ENCODE measurements at places on chromosomes 7 and 10. TPM values are rescaled to one million over a fixed set of nuclear protein-coding genes. Genes with fewer than 3 reads are reported as not detected.
A peak's percentile ranks its signal among the peaks of the same experiment; 100 is the strongest.

Gene PPP1R3C
- 1.5 TPM for total RNA-seq

Gene BTAF1
- total RNA-seq, result 19.0 TPM

Gene STEAP1
- total RNA-seq, result 6.5 TPM

Gene SEMA3A
- total RNA-seq, result 6.3 TPM

DNA sequence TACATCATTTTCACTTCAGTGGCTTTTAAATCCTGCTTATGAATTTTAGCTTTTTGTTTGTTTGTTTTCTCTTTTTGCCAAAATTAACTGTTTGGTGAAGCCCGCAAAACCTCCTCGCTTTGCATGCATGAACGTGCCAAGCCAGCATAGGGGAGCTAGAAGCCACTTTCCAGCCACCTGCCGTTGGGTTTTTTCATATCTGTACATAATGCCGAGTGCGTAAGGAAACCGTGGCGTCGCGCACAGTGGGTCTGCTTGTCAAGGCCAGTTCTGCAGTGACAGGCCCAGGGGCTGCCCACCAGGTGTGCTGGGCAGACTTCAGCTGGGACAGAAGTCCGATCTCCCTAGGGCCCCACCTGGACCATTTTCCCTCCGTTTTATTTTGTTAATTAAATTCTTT lies 41.1 kb downstream of the WIPI2 start:
- no peak overlapping the region for H3K27ac ChIP-seq
- H3K36me3 ChIP-seq, result no peaks in the 10 kb centered on the region
- H3K4me3 ChIP-seq, result no peak overlapping the region
- DNase-seq, result no peak

GRCh38 chr7:27166531-27167505 lies 1.5 kb upstream of the HOXA9 start:
- H3K27ac ChIP-seq, result no peak overlapping the region
- H3K36me3 ChIP-seq, result no peaks in the 10 kb centered on the region
- no peak overlapping the region for H3K4me3 ChIP-seq
- H3K4me1 ChIP-seq, result peaks cover 20% of the 10 kb centered on the region

- H3K4me3 ChIP-seq, result no peak overlapping the region
- no peak for DNase-seq
- no peak overlapping the region for H3K27ac ChIP-seq
- no peaks in the 10 kb centered on the region for H3K4me1 ChIP-seq
Measured at GRCh38 chr7:148296994-148297644, 293.4 kb upstream of the C7orf33 start.

- no peak for DNase-seq
- H3K27ac ChIP-seq, result no peak overlapping the region
- no peaks in the 10 kb centered on the region for H3K4me1 ChIP-seq
- no peaks in the 10 kb centered on the region for H3K27me3 ChIP-seq
Measured at GRCh38 chr10:126022841-126023240, 126.5 kb downstream of the FANK1 start.

GRCh38 chr10:34699904-34700517 lies 115.1 kb downstream of the PARD3 start:
- no peaks in the 10 kb centered on the region for H3K27me3 ChIP-seq
- no peaks in the 10 kb centered on the region for H3K36me3 ChIP-seq
- H3K27ac ChIP-seq, result peak overlapping the region; percentile 73
- no peak for DNase-seq
- H3K4me1 ChIP-seq, result peaks cover 55% of the 10 kb centered on the region
